ENCODE measurements at places on chromosomes 11 and 22. TPM values are rescaled to one million over a fixed set of nuclear protein-coding genes. Genes with fewer than 3 reads are reported as not detected.

- DNase-seq, result no peak
Measured at GRCh38 chr11:41403458-41403857, 56.0 kb downstream of the LRRC4C start.

DNA sequence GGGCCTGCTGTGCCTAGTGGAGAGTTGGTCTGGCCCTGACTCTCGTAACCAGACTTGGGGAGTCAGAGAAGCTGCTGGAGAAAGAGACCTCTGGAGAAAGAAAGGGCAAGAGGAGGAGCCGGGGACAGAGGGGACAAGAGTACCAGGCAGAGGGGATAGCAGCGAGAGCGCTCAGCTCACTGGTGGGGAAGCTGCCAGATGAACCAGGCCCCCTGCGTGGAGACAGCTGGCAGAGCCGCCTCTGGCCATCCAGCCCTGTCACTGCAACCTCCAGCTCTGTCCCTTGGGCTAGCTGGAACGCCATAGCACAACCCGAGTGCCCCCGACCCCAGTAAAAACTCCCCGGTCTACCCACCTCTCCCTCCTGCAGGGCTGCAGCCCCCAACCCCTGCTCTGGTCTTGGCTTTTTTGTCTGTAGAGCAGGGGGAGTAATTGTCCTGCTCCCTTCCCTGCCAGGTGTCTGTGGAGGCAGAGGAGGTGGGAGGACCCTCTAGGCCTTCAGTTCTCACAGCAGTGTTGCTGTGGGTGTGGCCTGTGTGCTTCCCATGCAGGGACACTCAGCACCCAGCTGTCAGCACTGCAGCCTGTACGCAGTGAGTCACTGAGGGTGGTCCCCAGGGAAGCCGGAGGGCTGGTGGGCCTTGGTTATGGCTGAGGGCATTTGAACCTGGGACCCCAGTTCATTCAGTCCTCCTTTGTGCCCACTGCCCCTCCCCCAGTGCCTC, 4.8 kb upstream of the SUN2 start:
- DNase-seq, result no peak

The SELENOH gene
- total RNA-seq, result 175 TPM

DNA sequence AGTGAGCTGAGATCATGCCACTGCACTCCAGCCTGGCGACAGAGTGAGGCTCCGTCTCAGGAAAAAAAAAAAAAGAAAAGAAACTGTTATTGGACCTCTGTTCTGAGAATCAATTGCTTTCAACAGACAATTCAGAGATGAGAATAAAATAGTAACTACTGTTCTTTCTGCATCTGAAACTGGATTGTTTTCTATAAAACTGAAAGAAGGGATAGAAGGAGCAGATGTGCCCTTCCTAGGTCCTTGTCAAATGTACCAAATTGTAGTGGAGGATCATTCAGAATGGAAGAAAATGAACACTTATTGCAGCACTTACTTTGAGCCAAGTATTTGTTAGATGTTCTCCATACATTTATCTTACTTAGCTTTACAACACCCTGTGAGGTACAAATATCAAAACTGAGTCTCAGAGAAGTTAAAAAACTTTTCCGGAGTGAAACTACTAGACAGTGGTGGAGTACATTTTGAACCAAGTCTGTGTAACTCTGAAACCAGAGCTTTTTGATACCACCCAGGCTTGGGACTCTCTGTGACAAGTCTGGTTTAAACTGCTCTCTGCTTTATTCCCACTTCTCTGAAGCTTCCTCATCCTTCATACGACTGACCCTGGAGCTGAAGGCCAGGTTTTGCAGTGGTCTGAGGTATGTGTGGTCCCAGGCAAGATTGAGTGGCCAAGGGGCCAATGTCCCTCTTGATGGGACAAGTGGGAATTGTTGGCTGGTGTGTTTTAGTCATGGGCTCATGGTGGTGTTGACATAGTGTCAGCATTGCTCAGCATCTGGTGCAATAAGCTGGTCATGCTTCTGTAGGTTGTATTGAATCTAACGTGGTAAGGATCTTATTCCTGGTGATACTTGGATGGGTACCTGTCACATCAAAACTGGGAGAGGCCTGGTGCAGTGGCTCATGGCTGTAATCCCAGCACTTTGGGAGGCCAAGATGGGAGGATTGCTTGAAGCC, 48.2 kb upstream of the CCDC134 start:
- no peak for DNase-seq

- peak; percentile 21 for DNase-seq
Measured at GRCh38 chr22:46931414-46931813, 169.0 kb downstream of the TBC1D22A start.

The PTGDR2 gene
- 0.19 TPM for total RNA-seq

- no peak for DNase-seq
Measured at GRCh38 chr11:2263724-2264360, 6.5 kb downstream of the ASCL2 start.

- no peak for DNase-seq
Measured at GRCh38 chr11:68371171-68372041, 59.0 kb downstream of the LRP5 start.

DNA sequence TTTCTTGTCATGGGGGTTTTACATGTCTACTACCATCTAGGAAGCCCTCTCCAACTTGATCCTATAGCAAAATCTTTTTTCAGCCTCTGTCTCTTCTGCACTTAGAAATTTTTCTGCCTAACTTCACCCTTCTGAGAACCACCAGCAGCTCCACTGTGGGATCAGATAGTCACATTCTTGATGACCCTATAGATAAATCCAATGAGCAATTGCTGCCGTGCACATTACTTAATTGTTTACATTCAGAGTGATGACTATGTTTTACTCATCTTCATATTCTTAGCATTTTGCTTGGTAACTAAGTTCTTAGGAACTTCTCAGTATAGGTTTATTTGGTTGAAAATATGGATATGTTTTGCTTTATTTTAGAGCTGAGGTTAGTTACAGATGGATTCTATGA, 12.4 kb upstream of the ETS1 start:
- DNase-seq, result no peak

- DNase-seq, result no peak
Measured at GRCh38 chr11:46835897-46836296, 10.2 kb downstream of the CKAP5 start.

DNA sequence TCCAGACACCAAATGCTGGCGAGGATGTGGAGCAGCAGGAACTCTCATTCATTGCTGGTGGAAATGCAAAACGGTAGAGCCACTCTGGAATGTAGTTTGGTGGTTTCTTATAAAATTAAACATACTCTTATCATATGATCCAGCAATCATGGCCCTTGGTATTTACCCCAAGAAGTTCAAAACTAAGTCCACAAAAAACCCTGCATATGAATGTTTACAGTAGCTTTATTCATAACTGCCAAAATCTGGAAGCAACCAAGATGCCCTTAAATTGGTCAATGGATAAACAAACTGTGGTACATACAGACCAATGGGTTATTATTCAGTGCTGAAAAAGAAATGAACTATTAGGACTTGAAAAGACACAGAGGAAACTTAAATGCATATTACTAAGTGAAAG, 87.8 kb downstream of the APOL5 start:
- DNase-seq, result no peak

The DDTL gene
- 6.2 TPM for total RNA-seq

- peak; percentile 75 for DNase-seq
Measured at GRCh38 chr11:95849087-95849825, 59.0 kb downstream of the CEP57 start.

DNA sequence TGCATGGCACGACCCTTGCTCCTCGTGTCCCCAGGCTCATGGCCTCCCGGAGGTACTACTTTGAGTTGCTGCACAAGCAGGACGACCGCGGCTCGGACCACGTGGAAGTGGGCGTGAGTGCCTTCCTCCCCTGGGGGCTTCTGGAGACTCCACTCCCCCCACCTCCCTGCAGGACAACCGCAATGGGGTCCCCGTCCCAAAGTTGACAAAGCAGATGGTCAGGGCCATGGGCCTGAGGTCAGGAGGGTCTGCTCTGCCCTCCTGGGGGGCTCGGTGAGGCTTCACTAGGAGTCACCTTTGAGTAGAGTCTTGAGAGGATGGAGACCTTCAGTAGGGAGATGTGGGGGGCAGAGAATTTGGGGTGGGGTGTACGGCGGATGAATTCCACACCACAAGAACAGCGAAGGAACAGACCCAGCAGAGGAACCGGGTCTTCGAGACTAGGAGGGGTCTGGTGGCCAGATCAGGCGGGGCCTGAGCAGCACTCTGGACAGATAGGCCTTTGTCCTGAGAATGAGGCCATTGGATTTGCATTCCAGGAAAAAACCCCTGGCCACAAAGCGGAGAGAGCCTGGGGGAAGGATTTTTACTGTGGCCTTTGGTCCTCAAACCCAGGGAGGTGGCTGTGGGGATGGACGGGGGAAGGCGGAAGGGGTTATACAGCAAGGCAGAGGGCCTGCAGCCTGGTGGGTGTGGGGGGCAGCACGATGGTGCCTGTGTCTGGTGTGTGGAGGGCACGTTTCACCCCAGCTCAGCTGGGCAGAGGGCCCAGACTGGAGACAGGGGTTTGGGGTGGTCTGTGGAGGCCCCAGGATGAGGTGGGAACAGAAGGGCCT, 4.6 kb downstream of the B4GALNT4 start:
- DNase-seq, result peak; percentile 66

- DNase-seq, result no peak
Measured at GRCh38 chr22:42961810-42962209, 53.1 kb downstream of the PACSIN2 start.

DNA sequence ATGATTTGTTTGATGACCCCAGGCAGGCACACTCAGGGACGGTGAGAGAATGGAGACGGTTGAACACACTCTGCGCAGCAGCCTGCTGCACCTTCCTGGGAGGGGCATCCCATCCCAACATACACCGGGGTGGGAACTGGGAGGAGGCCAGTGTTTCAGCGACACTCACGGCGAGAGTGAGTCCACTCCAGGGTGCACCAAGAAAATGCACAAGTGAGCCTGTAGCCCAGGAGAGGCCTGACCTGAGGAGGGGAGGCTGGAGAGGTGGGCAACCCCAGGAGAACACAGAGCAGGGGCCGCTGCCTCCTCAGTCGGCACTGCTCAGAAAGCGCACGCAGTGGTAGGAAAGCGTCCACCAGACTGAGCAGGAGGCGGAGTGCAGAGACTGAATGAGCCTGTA, 54.5 kb downstream of the IGF2 start:
- no peak for DNase-seq

GRCh38 chr11:8033305-8034105, 46.4 kb downstream of the EIF3F start:
- peak; percentile 60 for DNase-seq

The PRR33 gene
- not detected for total RNA-seq

DNA sequence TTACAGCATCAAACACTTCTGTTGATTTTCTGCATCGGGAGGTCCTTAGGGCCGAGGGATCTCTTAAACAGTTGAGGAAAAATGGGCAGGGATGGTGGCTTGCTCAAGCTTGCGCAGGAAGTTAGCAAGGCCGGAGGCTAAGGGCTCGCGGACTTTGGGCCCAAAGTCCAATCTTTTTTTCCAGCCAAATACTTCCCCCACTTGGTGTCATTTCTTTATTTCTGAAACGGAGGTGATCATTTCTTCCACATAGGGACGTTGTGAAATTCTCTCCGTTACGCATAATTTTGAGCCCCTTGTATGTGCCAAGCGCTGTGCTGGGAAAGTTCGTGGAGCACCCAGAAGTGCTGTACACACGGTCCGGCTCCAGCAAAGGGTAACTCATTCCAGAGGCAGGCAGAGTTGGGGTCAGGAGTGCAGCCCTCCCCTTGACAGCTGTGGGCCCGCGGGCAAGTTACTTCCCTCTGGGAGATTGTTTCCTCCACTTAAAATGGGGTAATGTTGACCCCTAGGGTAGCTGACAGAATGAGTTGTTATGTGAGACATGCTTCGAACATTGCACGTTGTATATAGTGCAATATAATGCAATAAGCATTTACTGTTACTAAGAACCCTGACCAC, 809 bp downstream of the MIEF1 start:
- DNase-seq, result peak; percentile 36

The ART5 gene
- total RNA-seq, result 1.1 TPM

The CEP164 gene
- 48.9 TPM for total RNA-seq

DNA sequence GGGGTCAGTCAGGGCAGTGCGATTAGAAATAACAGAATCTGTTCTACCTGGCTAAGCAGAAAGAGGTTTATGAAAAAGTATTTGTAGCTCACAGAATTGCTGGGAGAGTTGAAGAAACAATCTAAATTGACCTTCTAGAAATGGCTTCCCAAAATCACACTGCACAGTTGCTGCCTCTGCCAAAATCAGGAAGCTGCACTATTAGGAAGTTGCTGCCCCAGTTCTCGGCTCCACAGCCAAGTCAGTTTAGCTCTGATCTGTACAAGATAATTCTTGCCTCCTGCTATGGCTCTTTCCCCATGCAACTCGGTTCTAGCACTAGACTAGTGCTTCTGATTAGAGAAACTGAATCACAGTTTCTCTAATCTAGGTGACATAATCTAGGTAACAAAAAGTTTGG, 16.0 kb upstream of the CCDC90B start:
- no peak for DNase-seq

GRCh38 chr22:50670513-50670912, 2.1 kb upstream of the SHANK3 start:
- DNase-seq, result no peak

The ART1 gene
- total RNA-seq, result not detected

DNA sequence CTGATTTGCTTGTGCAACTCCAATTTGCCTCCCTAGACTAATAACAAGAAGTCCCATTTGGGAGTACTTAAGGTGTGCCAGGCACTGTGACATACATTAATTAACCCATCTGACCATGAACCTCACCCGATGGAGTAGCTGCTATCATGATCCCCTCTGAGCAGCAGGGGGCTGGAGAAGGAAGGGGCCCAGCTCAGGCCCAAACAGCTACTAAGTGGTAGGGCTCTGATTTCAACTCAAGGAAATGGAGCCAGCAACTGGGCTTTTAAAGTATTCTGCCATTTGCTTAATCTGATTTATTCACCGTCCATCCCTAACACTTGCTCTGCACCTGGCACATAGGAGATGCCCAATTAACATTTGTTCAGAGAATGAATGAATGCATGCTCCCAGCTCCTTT, 1.2 kb downstream of the CRYBB1 start:
- DNase-seq, result no peak

The HPS5 gene
- 17.5 TPM for total RNA-seq

DNA sequence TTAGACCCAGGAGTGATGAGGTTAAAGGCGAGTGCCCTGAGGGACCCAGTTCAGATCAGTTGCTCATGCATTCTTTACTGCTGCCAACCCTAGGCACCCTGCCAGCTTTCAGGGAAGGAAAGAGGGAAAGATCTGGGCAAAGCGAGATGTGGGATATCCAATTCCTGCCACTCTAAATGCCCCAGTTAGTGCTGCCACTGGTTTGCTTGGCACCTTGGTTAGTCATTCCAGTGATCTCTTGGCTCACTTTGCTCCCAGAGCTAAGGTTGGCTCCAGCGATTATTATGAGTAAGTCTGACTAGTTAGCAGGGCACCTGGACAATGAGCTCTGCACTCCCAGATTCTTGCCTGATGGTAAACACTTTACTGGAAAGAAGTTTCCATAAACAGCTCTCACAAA, 85.0 kb downstream of the INSC start:
- no peak for DNase-seq

The KRTAP5-2 gene
- not detected for total RNA-seq

DNA sequence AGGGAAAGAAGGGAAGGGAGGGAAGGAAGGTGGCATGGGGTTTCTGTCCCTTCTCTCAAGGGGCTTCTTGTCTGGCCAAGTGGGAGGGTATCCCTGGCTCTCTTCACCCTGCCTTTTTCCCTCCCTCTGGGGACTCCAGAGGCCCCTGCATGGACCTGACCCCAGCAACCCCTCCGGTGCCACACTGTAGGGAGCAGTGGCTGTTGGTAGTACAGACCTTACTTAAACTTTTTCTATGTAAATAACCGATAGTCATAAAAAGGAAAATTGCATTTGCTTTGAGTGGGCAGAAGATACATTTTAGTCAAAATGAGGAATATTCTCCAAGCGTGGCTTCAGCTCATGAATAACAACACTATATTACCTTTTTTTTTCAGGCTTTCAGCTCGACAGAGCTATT, 1384.0 kb downstream of the BRD1 start:
- no peak for DNase-seq

The MTMR3 gene
- total RNA-seq, result 27.3 TPM

The SMC1B gene
- total RNA-seq, result 5.3 TPM

The LSP1 gene
- 1.5 TPM for total RNA-seq

All from Caco-2 (cell line).